ENCODE measurements at places on chromosomes 13 and 19. TPM values are rescaled to one million over a fixed set of nuclear protein-coding genes. Genes with fewer than 3 reads are reported as not detected.

TTYH1 gene
- total RNA-seq = 7.6 TPM

TINCR gene
- 0.35 TPM for total RNA-seq

PGLYRP2 gene
- not detected for total RNA-seq

SLC27A1 gene
- total RNA-seq = 17.1 TPM

ZNF90 gene
- 1.2 TPM for total RNA-seq

KIR3DL2 gene
- total RNA-seq = not detected

CYP2F1 gene
- not detected for total RNA-seq

OR7C1 gene
- total RNA-seq = not detected

CYP2A7 gene
- not detected for total RNA-seq

RNF225 gene
- total RNA-seq = 1.5 TPM

FFAR1 gene
- total RNA-seq = not detected

GRCh38 chr19:1080360-1081161, 13.6 kb downstream of the ARHGAP45 start:
- no peak for ATAC-seq

DNA sequence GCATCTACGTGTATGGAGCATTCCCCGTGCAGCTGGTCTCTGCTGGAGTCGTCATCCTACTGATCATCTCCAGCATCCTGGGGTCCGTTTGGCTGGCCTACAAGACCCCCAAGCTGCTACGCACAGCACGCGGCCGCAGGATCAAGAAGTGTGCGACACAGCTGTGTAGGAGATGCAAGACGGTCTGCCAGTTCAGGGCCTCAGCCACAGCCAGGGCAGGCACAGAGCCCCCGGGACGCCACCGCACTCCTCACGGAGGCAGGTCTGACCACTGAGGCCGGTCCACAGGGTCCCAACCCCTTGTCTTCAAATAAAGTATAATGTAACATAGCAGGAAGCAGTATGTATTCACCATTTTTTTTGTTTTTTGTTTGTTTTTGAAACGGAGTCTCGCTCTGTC, 6.1 kb downstream of the PRR22 start:
- no peak for ATAC-seq

DNA sequence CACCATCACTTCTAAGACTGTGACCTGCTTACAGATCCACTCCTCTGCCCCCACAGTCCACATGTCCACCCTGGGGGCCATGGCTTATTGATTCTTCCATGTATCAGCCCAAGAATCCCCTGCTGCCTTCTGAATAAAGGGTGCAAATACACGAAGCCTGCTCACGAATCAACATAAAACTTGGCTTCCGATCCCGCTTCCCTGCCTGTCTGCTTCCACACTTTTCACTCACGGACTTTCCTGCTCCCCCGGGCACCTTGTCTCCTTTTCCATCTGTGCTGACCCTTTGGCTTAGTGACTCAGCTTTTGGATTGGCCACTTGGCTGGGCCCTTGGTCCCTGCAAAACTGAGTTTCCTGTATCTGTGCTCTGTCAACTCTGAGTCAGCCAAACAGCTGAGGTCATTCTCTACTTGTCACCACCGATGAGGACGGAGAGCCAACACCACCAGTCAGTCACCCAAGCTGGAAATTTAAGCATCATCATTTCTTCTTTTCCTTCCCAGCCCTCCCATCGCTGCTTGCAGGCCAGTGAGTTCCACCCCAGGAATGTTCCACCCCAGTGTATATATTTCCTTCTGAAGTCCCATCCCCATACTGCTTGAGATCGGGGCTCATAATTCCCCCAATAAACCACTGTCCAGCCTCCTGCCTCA, 11.4 kb upstream of the USP12 start:
- peak; percentile 89 for ATAC-seq

DNA sequence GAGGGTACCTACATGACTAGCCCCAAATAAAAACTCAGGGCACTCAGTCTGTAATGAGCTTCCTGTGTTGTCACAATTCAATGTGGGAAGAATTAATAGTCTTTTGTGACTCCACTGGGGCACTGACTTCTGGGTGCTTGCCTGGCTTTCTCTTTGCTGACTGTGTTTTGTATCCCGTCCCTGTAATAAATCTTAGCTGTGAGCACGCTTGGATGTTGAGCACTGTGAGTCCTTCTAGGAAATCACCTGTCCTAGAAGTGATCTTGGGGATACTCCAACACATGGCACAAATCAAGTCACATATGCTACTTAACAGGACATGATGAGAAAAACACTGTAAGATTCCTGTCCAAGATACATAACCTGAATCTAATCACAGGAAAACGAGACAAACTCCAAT, 83.0 kb downstream of the USP12 start:
- ATAC-seq = no peak

DNA sequence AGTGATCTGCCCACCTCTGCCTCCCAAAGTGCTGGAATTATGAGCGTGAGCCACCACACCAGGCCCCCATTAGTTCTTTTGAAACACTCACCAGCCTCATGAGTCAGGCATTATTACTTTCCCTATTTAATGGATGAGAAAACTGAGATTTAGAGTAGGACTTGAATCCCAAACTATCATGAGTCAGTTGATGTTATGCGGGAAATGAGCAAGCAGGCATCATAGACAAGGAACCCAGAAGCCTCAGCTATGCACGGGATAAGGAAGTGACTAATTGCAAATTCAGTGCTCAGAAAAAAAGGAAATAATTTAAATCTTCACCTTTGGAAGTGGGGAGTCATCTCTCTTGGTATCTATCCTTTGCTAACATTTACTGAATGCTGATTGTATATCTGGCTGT, 217.5 kb downstream of the ABCC4 start:
- no peak for ATAC-seq

DNA sequence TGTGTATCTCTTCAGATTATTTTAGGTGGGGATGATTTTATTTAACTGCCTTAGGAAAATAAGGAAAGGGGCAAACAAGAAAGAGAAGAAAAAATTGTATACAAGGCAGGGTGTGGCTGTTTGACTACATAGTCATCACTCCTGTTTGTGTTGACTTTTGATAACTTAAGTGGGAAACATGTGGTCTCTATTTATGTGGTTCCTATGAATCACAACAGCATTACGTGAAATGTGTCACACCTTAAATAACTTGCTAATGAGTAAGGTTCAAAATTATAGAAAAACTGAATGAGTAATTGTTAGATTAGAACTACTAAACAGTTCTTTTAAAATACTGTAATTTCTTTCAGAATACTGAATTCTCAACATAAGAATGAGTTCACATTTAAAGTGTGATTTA, 69.3 kb downstream of the LMO7 start:
- no peak for ATAC-seq

DNA sequence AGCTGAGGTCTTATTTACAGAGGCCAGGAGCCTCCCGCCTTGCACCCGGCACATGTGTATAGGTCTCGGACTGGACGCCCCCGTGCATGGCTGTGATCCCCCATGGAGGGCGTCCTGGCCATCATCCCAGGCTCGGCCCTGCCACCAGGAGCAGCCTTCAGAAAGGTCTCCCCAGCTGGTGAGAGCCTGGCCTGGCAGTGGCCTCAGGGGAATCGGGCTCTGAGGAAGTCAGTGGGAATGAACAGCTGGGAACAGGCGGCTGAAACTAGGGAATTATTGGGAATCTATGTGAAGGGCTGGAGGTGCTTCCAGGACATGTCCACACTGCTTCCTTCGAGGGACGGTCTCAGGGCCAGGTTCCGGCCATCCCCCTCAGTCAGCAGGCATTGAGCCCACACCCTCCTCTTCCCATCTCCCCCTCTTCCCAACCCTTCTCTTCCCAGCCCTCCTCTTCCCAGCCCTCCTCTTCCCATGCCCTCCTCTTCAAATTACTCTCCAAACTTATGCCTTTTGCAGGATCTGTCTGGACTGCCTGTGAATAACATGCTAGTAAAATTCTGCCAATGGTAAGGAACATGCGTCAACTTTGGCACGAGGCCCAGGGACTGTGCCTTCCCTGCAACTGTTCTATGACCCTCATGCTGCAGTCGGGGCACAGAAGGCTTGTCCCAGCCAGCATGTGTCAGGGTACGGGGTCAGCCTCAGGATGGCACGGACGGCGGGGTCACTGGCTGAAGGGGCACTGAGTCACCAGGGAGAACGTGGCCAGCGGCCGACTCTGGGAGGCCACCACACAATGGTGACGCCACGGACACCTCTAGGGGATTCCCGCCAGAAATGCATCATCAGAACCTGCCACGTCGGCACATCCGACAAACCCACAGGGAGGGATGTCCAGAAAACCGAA, 24.2 kb upstream of the C13orf46 start:
- ATAC-seq = peak; percentile 29

DNA sequence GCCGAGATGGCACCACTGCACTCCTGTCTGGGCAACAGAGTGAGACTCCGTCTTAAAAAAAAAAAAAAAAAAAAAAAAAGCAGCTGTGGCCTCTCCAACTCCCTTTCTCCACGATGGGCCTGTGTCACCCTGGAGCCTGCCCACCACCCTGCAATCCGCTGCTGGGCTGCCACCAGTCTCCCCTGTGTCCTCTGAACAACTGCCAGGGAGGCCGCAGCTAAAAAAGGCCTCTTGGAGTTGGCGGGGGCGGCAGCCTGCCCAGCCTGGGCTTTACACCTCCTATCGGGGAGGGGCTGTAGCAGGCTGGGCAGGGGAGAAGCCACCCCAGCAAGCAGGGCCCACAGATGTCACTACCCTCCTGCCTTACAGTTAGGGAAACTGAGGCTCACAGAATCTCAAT, 3.5 kb downstream of the CDC37 start:
- ATAC-seq = no peak

- no peak for ATAC-seq
Measured at GRCh38 chr19:7318176-7318575, 24.0 kb upstream of the INSR start.

DNA sequence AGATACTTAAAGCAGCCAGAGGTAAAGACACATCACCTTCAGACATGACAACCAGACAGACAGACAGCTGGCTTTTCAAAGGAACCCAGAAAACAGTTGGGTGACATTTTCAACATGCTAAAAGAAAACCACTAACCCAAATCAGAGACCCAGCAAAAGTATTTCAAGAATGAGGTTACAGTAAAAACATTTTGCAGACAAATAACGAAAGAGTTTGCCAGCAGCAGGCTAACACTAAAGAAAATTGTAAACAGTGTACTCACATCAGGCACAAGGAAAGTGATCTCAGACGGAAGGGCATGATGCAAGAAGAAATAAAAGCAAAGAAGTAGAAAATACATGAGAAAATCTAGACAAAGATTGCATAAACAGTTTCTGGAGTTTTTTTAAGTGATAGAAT, 46.4 kb downstream of the AP1M1 start:
- ATAC-seq = no peak

DNA sequence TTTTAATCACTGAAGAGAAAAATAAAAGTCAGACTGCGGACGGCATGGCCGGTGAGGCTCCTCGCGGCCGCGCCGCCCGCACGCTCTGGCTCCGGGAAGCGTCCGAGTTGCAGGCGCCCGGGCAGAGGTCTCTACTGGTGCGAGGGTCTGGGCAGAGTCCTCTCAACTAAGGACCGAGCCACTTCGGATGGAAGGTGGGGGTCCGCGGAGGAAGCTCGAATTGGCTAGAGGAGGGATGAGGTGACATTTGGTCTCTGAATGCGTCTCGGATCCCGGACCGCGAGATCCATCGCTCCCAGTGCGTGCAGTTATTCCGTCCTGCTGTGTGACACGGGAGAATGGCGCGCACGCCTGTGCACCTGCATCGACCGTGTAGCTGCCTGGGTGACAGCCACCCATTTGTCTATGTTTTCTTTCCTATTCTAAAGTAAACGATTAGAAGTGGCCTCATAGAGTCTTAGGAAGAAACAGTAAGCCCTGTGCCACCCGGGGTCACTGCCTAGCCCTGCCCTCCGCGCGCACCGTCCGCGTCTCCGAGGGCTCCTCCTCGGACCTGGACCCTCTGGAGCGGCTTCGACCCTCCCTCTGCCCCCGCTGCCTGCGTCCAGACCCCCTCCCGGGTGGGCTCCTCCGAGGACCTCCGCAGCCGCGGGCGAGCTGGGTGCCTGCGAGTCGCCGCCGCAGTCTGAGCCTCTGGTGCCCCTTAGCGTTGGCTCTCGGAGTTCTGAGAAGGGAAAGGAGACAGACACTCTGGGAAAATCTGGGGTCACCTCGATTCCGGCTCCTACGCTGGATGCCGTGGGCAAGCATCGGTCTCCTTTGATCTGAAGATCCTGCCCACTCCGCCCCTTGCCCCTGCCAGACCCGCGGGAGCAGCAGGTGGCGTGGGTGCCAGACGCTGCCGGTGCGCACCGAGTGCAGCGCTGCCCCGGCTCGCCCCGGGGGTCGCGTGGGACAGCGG, 347.4 kb downstream of the LIG4 start:
- peak; percentile 23 for ATAC-seq

GRCh38 chr13:74920361-74920760, 561.6 kb downstream of the TBC1D4 start:
- no peak for ATAC-seq

DNA sequence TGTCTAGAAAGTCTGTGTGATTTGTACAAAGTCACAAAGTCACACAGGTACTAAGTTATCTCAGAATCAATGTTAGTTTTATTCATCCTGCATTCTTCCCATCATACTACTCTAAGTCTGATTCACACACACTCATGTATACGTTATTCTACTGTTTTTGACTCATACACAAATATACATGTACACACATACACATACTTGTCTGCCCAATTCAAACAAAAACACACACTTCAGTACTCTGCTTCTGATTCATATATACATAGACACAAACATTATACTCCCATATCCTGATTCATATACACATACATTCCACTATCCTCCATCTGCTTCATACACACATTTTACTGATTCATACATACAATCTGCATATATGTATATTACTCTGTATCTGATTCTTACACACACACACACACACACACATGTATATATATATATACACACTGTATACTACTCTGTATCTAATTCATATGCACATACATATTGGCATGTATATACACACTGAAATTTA, 69.3 kb downstream of the KLF12 start:
- ATAC-seq = no peak

- ATAC-seq = no peak
Measured at GRCh38 chr13:27789495-27790303, 2.6 kb upstream of the GSX1 start.

DNA sequence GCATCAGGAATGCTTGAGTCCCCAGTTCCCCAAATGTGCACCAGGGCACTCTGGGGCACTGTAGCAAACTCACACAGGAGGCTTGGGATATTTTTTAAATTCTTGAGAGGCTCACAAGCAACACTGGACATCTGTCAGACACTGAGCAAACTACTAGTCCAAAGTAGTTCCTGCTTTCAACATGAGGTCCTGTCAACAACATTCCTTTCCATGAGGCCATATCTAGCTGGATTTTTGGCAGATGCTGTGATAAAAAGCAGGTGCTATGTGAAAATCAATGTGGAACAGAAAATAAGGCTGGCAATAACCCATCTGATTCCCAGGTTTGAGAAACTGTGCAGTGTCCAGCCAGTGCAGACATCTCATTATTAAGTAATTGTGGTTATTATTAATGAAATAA, 50.5 kb downstream of the STARD13 start:
- peak; percentile 83 for ATAC-seq

DNA sequence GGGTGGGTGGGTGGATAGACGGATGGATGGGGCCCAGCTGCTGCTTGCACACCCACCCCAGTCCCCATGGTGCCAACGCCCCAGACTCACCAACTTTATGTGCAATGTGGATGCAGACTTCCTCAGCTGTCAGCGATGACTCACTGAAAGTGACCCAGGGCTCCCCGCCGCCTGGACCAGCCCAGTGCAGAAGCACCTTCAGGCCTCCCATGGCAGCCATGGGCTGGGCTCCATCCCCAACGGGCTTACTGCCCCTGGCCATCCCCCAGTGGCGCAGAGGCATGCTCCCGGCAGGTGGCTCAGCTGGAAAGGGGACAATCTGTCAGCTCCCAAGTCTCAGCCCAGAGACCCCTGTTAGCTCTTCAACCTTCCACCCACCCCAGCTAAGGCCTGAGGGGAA, 2.2 kb downstream of the TYK2 start:
- ATAC-seq = no peak

All from gastroesophageal sphincter (tissue), 4 donors.